Fibroblast of skin of left biceps (primary cell): ENCODE measurements at places on chromosomes 2 and 18.

DNA sequence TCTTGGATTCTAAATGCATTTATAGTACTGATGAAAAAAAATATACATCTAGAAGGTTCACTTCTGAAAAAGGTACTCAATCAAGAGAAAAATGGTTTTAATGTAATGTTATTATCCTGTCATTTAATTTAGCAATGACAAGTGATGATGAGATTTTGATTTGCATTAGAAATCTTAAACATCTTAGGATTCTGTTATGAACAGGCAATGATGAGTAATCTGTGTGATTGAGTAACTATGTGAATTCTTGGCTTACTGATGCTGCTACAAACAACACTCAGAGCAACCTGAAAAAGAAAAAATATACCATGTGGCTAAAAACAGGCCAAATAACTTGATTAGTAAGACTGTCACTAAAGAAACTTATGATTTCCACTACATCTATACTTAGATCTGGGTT is 30.1 kb downstream of the RBKS start:
- DNase-seq = peak; percentile 64

DNA sequence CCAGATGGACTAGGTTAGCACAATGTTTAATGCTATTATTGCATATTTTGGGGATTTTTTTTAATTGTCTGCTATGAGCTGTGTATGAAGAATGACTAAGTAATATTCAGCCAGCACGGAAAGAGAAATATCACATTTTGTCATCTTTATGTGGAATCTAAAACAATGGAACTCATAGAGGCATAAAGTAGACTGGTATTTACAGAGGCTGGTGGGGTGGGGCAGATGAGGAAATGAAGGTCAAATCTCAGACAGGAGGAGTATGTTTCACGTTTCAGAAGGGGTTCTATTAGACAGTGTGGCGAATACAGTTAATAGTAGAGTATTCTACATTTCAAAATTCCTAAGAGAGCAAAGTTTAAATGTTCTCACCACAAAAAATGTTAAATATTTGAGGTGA is 4.7 kb downstream of the CDH19 start:
- DNase-seq = no peak

GRCh38 chr2:22525681-22526080 is 859.3 kb upstream of the KLHL29 start:
- no peak for DNase-seq

DNA sequence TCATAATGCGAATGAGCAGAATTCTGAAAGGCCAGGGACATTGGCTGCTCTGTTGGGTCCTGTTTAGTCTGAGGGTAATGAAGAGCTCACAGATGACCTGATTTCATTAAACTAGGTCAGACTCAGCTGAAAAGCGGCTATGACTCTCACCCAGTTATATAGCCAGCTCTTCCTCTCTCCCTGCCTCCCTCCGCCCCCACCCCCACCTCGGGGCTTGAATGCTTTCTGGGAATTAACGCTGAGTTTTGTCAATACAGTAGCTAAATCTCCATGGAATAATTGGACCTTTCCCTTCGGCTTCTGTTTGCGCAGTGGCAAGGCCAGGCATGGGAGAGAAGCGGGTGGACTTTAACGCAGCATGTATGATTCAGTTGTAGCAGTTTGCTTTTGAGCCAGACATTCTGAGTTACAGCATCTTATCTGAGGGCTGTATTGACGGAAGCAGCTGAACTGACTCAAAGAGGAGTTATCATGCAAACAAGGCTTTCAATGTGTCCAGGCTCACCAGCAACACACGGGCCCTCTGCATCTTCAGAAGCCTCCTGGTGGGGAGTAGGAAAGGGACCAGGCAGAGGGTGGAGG is 110.6 kb downstream of the MYCN start:
- DNase-seq = no peak

DNA sequence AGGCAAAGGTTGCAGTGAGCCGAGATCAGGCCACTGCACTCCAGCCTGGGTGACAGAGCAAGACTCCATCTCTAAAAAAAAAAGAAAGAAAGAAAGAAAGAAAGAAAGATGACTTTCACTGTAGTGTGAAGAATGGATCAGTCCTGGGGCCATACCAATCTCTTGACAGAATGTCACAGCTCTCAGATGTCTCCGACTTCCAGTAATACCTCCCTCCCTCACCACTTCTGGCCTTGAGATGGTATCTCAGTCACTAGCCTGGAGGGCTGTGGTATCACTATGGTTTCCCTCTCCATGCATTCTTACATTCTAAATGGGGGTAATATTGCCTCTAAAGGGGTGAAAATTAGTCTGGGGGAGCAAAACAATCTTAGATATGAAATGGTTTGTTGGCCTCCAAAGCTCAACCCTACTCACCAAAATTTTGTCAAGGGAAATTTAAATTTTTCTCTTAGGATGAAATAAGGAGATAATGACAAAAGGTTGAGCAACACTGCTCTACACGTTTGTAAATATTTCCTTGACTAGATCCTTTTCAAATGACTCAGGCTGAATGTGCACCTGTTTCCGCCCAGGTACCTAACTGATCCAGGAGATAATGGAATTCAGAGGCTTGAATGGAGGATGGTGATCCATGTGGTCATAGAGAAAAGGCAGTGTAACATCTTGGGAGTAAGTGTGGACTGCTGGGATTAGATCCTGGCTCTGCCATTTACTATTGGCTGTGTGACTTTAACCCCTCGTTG is 19.9 kb upstream of the SPRED2 start:
- no peak for DNase-seq

DNA sequence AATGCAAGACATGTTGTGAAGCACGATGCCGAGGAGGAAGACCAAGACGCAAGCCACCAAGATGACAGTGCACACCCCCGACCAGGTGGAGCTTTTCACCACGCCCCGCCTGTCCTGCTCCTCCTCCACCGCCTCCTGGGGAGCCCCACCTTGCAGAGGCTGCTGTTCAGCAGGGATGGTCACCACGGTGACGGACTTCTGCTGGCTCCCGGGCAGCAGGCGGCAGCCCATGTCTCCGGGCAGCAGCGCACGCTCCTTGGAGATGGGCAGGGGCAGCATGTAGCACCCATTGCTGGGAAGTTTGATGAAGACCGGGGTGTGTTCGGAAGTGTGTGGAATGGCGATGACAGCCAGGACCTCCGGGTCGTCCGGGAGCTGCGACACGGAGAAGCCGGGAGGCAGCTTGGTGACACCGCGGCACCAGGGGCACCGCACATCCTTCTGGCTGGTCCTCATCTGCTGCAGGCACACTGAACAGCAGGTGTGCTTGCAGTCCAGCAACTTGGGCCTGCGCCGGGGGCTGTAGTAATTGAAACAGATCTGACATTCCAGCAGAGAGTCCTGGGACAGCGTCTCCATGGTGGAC is 76.8 kb downstream of the RNF152 start:
- no peak for DNase-seq

- no peak for DNase-seq
Observed at GRCh38 chr18:30343090-30343489, 699.5 kb downstream of the DSC3 start.

GRCh38 chr2:17416884-17417391 is 101.3 kb downstream of the RAD51AP2 start:
- peak; percentile 99 for DNase-seq

GRCh38 chr18:61982475-61982874 is 89.7 kb upstream of the RNF152 start:
- no peak for DNase-seq

GRCh38 chr2:167966937-167967913 is 280.2 kb downstream of the STK39 start:
- no peak for DNase-seq

- no peak for DNase-seq
Observed at GRCh38 chr2:173749315-173749714, 215.9 kb downstream of the SP3 start.

DNA sequence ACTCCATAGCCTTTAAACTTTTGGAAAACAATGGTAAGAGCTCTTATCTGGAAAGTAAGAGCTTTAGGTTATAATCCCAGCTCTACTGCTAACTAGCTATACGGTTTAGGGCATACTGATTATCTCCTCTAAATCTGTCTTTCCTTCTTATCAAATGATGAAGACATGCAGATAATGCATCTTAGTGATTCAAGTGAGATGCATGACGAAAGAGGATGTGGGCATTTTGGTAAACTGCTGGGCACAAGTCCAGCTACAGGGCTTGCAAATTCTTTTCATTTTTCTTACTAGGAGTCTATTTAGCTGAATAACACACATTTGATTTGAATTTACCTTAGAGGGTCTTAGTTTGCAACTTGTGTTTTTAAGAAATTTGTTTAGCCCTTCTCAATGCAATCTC is 1604.8 kb upstream of the ZEB2 start:
- DNase-seq = peak; percentile 35

DNA sequence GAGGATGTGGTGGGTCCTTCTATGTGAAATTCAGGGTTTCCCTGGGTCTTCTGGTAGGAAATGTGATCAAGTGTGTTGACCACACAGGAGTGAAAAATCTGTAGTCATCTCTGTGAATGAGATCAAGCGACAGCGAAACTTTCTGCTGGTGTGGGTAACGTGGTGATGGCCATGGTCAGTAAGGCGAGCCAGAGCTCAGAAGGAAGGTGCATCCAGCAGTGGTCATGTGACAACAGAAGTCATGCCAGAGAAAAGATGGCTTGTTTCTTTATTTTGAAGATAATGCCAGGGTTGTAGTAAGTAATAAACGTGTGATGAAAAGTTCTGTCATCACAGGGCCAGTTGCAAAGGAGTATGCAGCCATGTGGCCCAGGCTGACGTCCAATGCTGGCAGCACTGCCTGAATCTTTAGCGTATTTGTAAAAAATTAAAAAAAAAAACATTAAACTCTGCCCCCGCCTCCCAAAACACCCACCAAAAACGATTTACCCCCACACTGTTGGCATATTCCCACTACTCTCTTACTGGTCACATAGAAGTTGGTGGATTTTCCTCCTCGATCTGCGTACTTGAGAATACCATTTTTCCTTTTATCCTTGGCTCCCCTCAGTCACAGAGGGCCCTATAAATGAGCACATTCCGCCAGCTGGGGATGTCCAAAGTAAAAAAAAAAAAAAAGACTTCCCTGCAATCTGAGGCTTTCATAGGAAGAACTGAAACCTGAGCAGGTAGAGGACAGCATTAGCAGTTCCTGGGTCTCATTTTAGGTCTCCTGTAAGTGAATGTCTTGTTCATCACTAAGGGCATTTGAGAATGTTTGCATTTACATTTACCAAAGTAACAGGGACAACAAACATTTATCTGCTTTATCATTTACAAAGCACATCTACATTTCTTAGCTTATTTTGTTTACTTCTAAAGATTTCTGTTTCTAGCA is 70.6 kb downstream of the SLC4A3 start:
- no peak for DNase-seq

GRCh38 chr2:218745160-218745558 is 34.5 kb downstream of the TTLL4 start:
- no peak for DNase-seq

DNA sequence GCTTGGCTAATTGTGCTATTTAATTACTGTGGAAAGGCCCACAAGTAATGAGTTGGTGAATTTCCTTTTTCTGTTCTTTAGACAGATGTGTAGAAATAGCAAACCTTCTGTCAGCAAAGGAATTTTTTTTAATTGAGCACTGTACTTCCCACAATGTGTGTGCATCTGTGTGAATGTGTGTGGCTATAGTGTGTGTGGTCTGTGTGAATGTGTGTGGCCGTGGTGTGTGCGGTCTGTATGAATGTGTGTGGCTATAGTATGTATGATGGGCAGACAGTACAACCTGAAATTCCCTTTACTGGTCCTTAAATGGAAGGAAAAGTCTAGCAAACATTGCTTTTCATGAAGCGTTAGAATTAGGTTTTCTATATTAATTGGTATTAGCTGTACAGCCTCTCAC is 203.5 kb upstream of the TPO start:
- no peak for DNase-seq

GRCh38 chr2:74147727-74148456 is at the start of gene BOLA3:
Gene BOLA3, minus strand, starts transcription at chr2:74147912. Its CDS starts 38 bp downstream, at chr2:74147874.
- DNase-seq = peak; percentile 13

DNA sequence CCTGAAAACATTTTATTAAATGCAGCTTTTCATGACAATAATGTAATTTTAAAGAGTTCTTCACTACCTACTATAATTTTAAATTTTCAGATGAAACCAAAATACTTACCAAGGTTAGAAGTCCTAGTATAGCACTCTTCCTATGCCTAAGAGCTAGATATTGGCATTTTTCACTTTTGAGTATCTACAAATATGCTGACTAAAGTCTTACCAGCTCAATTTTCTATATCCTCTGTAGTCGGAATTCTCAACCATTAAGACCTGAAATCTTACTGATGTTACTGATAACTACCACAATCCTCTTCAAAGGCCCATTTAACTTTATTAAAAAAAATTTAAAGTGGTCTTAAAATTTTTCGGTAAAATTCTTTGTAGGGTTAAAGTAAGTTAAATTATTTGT is 32.0 kb downstream of the PREPL start:
- no peak for DNase-seq

- DNase-seq = no peak
Observed at GRCh38 chr2:99085421-99085820, 56.1 kb upstream of the C2orf15 start.

- no peak for DNase-seq
Observed at GRCh38 chr18:73975266-73975665, 172.4 kb downstream of the FBXO15 start.

- DNase-seq = no peak
Observed at GRCh38 chr2:136021406-136021805, 36.0 kb upstream of the DARS1 start.
